NCI-H1930 (cell line): ENCODE measurements at places on chromosomes 2 and 18.

- DNase-seq: no peak
These were observed 506.6 kb downstream of the NR4A2 start for GRCh38 chr2:155825876-155826275.

- no peak for DNase-seq
These were observed 94.6 kb upstream of the PPP1CB start for GRCh38 chr2:28656937-28657615.

- DNase-seq: no peak
These were observed 140.4 kb downstream of the CDH2 start for GRCh38 chr18:28036488-28036887.

DNA sequence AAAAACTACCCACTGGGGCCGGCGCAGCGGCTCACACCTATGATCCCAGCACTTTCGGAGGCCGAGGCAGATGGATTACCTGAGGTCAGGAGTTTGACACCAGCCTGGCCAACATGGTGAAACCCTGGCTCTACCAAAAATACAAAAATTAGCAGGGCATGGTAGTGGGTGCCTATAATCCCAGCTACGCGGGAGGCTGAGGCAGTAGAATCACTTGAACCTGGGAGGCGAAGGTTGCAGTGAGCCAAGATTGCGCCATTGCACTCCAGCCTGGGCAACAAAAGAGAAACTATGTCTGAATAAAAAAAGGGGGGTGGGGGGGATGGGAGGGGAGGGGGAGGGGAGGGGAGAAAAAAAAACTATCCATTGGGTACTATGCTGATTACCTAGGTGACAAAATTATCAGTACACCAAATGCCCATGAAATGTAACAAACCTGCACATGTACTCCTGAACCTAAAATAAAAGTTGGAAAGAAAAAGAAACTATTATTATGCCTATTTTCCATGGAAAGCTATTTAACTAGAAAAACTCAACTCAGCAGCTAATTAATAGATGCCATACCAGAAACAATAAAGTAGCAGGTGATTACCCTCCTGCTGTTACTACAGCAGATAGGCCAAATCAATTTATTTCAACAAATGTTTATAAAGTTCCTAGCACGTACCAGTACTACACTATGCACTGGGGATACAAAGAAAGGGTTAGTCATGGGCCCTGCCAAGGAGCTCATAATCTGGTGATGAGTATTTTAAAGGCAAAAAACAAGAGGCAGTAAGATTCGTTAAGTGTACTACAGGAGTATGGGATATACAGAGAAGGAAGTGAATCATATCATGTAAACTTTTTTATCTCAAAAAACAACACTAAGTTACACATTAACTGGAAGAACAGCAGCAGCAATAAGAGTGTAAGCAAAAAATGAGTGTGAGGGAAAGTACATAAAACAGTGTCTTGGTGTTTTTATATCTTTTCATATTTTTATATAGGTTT, 112.8 kb upstream of the SLC39A10 start:
- no peak for DNase-seq

- DNase-seq: no peak
These were observed 51.1 kb upstream of the TNP1 start for GRCh38 chr2:216911008-216911407.

GRCh38 chr18:72444798-72445155, 99.4 kb downstream of the CBLN2 start:
- no peak for DNase-seq

GRCh38 chr18:26103579-26103978, 13.2 kb upstream of the SS18 start:
- DNase-seq: no peak

DNA sequence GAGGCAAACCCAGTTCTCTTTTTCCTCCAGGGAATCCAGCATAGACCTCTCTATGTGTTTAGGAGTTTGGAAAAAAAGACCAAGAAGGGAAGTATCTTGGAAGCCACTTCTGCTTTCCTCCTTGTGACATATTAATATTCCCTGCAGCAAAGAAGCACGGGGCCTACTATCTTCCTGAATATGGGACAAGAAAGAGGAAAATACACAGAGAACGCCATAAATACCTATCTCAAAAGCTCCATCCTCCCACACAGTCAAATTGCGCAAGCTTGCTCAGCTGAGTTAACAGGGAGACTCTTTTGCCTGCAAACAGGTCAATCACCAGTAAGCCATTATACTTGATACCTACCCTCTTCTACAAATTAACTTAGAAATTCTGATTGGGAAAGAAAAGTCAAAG, 16.7 kb upstream of the RAPH1 start:
- no peak for DNase-seq

DNA sequence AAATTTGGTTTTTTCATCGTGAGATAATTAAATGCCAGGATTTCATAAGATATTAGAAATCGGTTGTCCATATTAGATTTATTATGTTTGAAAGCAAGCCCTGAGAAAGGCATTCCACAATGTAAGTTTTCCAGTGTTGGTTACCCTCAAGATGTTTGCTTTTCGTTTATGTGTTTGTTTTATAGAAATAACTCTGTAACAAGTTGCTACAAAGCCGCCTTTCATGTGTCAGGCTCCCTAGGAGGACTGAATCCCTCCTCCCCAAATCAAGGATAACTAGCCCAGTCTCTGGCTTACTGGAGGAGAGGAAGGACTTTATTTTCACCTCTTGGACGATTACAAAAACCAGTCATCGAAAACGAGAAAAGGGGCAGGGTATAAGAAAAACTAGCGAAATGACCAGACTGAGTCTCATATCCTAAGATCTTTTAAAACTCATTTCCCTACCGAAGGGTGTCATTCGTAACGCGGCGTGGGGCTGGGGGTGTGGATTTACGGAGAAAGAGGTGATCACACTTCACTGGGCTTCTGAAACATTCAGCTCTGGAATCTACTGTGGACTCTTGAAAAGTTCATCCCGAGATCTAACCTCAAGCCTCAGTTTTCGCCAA, 1.0 kb upstream of the PEX13 start:
- no peak for DNase-seq

DNA sequence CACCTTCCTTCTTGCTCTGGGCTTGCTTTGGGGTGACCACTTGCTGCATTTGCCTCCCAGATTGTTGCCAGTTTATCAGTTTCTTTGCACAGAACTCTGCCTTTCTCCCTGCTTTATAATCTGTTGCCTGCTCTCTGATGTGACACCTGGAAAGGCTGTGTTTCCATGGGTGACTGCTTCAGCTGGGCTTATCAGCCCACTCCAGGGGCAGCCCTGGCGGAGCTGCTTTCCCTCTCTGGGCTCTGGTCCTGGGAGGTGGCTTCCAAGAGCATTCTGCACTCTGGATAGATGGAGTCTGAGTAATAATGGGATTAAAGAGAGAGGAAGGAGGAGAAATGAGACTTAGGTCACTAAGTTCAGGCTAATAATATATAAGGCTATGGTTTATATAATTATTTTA, 352.7 kb downstream of the TSN start:
- no peak for DNase-seq

- DNase-seq: no peak
These were observed 282.1 kb upstream of the HS6ST1 start for GRCh38 chr2:128600581-128601297.

- no peak for DNase-seq
These were observed 81.4 kb downstream of the TGOLN2 start for GRCh38 chr2:85246348-85246747.

- DNase-seq: no peak
These were observed 10.6 kb downstream of the CFAP210 start for GRCh38 chr2:169683425-169684134.

DNA sequence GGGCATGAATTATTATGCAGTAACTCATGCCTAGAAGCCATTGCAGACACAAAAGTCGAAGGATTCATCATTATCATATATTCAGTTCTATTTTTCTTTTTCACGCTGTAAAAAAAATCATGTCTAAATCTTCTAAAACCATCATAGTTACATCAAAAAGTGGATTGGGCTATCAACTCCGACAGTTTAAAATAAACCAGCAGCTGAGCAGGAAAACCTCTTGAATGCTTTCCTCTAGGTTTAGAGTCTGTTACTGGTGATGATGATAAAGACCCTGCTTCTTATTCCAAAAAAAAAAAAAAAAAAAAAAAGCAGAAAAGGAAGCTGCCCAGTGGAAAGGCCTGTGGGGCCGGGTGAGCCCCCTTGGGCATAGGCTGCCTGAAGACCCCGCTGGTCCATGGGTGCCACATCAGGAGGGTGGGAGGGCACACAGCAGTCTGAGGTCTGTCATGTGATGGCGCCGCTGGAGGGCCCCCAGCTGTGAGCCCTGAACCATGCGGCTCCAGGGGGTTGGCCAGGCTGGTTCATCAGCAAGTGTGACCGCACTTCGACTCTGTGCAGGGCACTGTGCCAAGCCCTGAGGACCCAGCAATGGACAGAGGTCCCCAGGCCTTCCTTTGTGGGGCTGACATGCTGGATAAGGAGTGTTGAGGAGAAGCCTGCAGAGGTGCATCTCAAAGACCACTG, 199.6 kb downstream of the EIPR1 start:
- no peak for DNase-seq

DNA sequence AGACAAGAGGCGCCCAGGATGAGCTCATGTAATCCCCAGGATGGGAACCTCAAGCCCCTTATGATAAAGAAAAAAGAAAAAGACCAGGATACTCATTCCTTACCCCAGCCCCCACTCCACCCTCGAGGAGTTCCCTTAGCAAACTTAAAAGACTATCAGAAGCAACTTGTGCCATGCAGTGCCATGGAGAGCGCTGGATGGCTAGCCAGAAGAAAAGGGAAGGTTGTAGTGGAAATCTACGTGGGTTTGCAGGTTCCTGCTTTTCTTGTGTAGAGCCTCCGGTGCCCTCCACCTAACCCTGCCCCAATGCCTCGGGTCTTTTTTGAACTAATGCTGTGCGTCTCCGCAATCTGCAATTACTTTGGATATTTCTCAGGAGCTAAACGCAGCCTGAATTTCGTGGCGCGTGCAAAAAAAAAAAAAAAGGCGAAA, 16.2 kb upstream of the BCL11A start:
- no peak for DNase-seq

GRCh38 chr2:216956820-216957493, 97.1 kb upstream of the TNP1 start:
- no peak for DNase-seq

DNA sequence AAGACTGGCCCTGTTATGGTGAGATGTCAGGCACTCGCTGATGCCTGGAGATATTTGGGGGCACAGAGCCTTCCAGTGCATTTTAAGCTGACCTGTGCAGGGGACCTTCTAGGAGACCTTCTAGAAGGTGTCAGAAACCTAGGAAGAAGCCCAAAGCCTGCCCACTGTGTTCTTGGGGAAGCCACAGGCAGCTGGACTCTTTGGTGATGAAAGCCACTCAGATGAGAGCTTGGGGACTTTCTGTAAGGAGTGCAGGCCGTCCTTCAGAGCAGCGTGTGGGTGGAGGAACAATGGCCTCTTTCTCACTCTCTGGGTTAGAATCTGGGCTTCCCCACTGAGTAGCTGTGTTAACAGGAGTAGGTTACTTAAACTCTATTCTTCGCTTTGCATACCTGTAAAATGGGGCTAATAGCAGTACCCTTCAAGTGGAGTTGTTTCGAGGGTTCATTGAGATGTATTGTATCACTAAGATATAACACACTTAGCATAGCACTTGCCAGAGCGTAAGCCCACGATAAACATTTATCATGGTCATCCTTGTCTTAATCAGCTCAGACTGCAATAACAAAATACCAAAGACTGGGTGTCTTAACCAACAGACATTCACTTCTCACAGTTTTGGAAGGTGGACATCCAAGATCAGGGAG, 322.3 kb upstream of the EPAS1 start:
- no peak for DNase-seq

GRCh38 chr2:108074946-108075345, 88.6 kb downstream of the SLC5A7 start:
- DNase-seq: no peak

DNA sequence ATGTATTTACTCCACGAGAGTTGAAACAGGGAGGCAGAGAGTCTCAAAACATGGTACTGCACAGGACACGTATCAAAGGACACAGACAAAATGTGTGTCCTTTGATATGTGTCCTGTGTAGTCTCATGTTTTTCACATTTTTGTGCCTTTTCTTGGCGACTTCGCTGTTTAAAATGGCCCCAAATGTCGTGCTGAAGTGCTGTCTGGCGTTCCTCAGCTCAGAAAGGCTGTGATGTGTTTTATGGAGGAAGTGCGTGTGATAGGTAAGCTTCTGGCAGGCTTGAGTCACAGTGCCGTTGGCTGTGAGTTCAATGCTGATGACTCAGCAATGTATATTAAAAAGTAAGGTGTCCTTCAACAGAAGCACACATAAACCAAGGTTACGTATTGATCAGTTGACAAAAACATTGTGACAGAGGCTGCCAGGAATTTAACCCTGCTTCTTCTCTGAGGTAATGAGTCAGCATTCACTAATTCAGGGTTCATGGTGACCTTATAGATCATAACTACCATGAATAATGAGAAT, 78.2 kb downstream of the DYSF start:
- no peak for DNase-seq

DNA sequence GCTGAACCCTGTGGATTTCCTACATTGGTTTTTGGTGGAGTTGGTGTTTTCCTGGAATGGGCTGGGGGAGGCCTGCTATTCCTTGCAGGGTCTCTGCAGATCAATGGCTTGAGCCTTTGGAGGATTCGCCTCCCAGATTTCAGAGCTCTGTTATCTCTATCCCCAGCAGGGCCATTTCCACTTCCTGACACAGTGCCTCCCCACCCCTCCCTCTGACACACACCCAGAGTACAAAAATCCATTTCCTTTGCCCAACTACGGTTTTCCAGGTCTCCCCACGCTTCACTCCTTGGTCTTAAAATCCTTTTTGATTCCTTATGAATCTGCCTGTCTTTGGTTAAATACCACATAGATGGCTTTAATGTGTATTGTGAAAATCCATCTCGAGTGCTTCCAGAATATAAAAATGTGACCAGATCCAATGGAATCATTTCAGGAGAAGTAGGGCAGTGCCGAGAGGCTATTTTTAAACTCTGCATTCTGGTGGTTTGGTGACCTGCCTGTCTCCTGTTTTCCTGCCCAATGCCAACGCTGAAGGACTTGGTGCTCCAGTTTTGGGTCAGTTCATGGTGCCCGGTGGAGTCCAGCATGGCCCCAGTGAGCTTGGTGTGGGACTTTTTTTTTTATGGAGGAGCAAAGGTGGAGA, 60.9 kb downstream of the ARL4C start:
- no peak for DNase-seq

GRCh38 chr2:141468761-141469160, 662.1 kb downstream of the LRP1B start:
- DNase-seq: no peak

DNA sequence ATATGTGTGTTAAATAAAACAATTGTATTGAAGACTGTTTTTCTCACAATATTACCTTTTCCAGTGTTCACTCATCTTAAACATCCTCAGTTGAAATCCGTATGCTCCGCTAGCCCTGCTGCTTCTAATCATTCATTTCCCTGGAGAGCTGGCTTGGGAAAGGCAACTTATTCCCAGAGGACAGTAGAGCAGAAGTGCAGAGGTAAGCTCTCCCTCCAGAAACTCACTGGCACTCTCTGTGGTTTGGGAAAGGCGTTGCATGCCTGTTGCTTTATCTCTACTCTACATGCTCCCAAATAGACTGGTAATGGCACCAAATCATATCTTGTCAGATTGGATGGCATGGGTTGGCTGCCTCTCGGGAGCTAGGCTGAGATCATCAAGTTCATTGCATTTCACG, 117.1 kb upstream of the BOD1L2 start:
- no peak for DNase-seq
